ENCODE measurements at places on chromosomes 7 and 10.

- no peak for DNase-seq
Measured at GRCh38 chr7:16397501-16398145, 23.7 kb downstream of the CRPPA start.

GRCh38 chr7:112398534-112398933 lies 51.7 kb upstream of the IFRD1 start:
- DNase-seq = no peak

DNA sequence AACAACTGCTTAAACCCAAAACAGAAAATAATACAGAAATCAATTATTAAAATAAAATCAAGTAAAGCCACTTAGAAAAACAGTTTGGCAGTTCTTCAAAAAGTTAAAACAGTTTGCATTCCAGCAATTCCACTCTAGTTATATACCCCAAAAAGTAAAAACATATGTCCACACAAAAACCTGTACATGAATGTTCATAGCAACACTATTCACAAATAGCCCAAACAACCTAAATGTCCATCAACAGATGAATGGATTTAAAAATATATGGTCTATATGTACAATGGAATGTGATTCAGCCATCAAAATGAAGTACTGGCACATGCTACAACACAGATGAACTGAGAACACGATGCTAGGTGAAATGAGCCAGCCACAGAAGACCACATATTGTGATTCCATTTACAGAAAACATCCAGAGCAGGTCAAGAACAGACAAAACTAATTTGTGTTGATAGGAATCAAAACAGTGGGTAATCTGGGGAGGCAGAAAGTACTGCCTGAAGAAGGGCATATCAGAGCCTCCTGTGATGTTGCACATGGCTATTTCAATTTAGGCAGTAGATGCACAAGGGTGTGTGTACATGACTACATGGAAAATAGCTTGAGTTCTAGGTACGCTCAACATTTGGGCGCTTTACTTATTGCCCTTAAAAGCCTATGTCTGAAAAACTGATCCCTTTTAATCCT lies 66.3 kb downstream of the CYTH3 start:
- DNase-seq = no peak

DNA sequence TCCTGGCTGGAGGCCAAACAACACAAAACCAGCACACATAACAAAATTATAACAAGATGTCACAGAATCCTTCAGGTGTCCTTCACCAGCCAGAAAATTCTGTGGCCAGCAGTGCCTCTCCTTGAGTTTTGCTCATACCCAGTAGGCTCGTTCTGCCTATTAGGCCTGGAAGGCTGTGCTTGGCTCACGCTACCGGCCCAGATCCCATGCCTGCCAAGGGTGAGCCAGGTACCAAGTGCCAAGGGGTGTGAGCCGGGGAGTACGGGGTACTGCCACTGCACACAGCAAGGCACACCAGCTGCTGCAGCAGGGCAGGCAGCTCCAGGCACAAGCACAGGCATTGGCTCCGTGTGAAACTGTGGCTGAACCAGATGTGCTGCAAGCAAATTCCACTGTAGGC lies 1562.0 kb downstream of the REEP3 start:
- no peak for DNase-seq

- DNase-seq = no peak
Measured at GRCh38 chr10:89625041-89625765, 19.8 kb downstream of the PANK1 start.

Data from inflammatory macrophage treated with lipopolysaccharide for 4 hours (primary cell).